ENCODE measurements at places on chromosomes 12 and 14.

DNA sequence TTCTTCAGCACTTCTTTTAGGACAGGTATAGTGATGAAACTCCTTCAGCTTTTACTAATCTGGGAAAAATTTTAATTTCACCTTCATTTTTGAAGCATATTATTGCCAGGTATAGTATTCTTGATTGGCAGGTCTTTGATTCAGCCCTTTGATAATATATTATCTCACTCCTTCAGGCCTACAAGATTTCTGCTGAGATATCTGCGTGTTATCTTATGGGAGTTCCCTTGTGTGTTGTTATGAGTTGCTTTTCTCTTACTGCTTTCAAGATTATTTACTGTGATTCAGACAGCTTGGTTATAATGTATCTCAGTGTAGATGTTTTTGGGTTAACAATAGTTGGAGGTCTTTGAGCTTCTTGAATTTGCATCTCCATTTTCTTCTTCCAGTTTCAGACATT is 87.4 kb downstream of the ATF7IP start:
- DNase-seq: no peak

- DNase-seq: no peak
These were observed 386.5 kb upstream of the DDHD1 start for GRCh38 chr14:53539489-53540126.

DNA sequence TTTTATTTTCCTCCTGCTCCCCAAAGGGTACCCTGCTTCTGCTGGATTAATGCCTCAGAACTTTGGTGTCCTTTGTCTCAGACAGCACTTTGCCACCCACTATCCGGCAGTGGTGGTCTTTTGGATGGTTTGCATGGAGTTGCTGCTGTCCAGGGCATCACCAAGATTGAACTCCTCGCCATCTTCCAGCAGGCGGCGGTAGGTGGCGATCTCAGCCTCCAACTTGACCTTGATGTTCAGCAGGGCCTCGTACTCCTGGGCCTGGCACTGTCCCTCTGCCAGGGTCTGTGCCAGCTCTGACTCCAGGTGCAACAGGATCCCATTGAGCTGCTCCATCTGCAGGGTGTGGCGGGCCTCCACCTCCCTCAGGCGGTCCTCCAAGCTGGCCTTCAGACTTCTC is 9.4 kb upstream of the NOPCHAP1 start:
- DNase-seq: no peak

GRCh38 chr12:104588047-104588920 is 131.5 kb downstream of the CHST11 start:
- no peak for DNase-seq

DNA sequence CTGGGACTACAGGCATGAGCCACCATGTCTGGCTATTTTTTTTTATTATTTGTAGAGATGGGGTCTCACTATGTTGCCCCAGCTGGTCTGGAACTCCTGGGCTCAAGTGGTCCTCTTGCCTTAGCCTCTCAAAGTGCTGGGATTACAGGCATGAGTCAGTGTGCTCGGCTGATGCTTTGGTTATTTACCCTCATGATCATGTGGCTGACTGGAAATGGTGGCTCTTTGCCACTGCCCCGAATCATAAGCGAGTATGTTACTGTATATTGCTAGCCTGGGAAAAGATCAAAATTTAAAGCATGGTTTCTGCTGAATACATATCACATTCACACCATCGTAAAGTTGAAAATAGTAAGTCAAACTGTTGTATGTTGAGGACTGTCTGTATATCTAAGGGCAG is 101.1 kb downstream of the RGS6 start:
- no peak for DNase-seq

GRCh38 chr14:84453307-84453950 is 1076.5 kb upstream of the FLRT2 start:
- DNase-seq: no peak

- DNase-seq: no peak
These were observed 23.8 kb downstream of the ANO2 start for GRCh38 chr12:5921027-5921909.

DNA sequence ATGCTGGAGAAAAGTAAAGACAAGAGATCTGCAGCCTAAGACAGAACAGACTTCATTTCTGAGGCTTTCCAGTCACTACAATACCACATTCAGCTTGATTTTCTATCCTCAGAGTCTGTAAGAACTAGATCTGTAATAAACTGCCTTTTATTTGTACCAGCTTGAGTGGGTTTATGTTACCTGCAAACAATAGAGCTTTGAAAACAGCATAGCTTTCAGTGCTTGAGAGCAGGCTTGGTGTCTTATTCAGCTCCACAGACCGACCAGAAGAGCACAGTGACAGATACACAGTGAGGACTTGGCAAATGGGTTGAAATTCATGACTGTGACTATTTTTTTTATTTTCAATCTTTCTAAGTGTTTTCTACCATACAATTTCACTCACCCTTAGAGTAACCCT is 207.8 kb upstream of the OTX2 start:
- DNase-seq: no peak

DNA sequence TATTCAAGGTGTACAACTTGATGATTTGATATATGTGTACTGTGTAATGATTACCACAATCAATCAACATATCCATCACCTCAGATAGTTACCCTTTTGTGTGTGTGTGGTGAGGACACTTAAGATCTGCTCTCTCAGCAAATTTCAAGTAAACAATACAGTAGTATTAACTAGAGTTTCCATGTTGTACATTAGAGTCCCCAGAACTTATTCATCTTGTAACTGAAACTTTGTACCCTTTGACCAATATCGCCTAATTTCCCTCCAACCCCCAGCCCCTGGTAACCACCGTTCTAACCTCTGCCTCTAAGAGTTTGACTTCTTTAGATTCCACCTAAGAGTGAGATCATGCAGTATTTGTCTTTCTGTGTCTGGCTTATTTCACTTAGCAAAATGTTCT is 12.1 kb downstream of the ADCK1 start:
- DNase-seq: no peak

- DNase-seq: no peak
These were observed 198.6 kb downstream of the GXYLT1 start for GRCh38 chr12:41946106-41946505.

DNA sequence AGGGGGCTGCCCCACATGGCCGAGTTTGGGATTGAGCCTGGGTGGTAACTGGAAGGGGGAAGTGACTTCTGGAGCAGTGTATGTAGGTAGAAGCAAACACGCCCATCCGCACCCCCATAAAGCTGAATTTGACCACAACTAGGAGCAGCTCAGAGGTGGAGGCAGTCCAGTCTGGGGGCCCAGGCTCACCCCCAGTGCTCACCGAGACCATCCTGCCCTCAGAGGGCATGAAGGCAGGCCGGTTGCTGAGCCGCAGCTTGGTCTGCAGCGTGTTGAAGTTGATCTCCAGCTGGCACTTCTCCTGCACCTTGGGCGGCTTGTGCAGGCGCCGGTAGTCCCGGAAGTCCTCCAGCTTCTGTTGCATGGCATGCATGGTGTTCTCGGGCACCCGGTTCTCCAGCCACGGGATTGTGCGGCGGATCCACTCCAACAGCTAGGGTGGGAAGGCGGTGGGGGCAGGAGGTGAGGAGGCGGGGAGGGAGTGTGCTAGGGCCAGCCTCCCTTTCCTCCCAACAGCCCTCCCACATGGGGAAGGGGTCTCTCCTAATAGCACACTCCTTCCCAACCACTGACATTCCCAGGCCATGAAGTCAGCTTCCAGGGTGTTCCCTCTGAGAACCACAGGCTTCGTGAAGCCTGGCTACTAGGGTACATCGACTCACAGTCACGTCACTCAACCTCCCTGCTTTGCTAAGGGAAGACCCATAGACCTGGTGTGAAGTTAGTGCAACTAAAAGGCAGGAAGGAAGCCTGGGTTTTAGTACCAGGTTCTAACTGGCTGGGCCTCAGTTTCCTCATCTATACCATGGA is 87.0 kb downstream of the ACTN1 start:
- DNase-seq: no peak

GRCh38 chr12:107404981-107405380 is 280.6 kb upstream of the PWP1 start:
- DNase-seq: no peak

- DNase-seq: no peak
These were observed 6.5 kb upstream of the WASHC4 start for GRCh38 chr12:105100998-105101397.

DNA sequence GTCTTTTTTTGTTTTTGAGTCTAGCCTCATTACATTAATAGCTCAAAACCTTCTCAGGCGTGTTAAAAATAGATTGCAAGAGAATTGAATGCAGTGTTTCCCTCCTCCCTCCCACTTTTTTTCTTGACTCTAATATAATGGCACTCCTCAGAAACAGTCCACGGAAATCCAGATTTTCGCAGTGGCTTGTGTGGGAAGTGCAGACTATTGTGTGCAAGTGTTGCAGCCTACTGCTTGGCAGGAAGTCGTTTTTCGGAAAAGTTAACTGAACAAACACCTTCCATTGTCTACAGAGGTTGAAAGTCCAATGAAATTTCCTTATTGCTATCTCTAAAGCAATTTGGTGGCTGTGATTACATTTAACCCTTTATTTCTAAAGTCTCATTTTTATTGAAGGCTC is 147.9 kb upstream of the E2F7 start:
- DNase-seq: no peak

DNA sequence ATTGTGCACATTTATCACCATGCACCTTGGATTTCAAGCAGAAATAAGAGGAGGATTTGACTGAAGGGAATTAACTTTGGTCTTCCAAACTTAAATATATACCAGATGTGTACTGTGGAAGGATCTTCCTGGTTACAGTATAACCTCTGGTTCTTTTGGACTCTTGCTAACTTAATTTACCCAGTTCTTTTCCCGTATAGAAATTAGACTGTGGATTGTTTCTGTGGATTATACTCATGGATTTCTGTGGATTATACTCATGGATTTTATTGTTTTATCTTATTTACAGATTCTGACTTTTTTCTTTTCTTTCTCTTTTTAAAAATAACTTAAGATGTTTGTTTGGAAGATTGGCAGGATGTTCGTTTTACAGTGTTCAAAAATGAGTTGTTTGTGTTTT is 215.3 kb downstream of the RAD51B start:
- no peak for DNase-seq

DNA sequence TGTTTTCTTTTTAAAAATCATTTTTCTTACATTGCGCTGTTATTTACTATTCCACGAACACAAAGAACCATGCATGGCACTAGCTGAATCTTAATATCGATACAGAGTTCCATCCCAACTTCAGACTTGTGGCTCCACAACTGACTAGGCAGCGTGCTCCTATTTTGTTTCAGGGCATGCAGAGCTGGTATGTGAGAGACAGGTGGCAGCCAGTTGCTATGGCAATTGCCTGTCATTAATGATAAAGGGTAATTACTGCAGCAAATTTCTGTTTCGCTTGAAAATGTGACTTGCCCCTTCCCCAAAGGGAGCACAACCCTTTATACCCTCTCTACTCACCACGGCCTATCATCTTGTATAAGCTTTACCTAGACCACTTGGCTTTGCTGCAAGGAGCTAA is 113.1 kb upstream of the G2E3 start:
- DNase-seq: no peak

DNA sequence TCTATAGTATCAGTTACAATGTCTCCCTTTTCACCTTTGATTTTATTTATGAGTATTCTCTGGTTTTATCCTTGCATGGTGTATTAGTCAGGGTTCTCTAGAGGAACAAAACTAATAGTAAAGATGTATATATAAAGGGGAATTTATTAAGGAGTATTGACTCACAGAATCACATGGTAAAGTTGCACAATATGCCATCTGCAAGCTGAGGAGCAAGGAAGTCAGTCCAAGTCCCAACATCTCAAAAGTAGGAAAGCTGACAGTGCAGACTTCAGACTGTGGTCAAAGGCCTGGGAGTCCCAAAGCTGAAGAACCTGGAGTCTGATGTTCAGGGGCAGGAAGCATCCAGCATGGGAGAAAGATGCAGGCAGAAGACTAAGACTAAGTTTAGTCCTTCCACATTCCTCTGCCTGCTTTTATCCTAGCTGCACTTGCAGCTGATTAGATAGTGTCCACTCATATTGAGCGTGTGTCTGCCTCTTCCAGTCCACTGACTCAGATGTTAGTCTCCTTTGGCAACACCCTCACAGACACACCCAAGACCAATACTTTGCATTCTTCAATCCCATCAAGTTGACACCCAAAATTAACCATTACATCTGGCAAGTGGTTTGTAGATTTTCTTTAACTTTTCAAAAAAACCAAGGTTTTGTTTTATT is 308.0 kb upstream of the LMO3 start:
- DNase-seq: no peak

DNA sequence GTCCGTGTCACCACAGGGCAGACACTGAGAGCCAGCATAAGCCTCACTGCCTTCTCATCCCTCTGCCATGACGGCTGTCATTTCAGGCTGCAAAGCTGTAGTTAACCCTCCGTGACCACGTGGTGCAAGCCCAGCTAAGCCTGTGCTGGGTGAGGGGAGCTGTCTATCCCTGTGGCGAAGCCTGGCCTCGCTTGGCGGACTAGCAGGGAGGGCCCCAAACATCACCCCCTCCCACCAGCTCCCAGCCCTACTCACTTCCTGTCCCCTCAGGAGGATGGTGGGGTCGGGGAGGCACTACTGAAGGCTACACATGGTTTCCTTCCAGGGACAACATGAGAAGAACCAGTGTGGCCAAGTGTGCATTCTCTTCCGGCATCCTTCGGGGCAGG is 88.2 kb downstream of the CHGA start:
- no peak for DNase-seq

GRCh38 chr12:109346920-109347319 is 780 bp upstream of the MYO1H start:
- no peak for DNase-seq

DNA sequence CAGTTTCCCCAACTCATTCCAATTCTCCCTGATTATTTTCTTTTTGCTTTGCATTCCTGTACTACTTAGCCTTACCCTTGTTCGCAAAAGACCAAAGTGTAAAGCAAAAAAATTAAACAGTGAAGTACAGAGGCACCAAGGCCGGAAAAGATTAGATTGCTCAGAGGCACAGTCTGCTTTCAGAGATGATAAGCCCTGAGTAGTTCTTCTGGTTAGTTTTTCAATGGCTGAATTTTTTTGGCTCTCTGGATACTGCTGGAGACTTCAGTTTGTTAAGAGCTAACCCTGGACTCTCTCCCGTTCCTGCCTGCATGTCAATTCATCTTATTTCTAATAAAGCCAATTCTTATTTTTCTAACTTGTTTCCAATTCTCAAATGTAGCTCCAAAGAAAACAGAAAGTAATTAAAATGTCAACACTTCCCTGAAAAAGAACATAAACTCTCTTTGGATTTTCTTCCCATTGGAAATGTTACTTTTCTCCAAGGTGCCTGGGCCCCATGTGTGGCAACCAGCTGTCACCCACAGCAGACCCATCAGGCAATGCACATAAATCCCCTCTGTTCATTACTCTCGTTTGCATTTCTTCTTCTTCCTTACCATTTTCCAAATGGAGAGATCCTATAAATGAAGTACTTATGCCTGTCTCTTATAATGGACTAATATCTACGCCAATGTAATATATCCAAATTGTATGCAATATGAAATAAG is 142.8 kb downstream of the BTG1 start:
- DNase-seq: no peak

DNA sequence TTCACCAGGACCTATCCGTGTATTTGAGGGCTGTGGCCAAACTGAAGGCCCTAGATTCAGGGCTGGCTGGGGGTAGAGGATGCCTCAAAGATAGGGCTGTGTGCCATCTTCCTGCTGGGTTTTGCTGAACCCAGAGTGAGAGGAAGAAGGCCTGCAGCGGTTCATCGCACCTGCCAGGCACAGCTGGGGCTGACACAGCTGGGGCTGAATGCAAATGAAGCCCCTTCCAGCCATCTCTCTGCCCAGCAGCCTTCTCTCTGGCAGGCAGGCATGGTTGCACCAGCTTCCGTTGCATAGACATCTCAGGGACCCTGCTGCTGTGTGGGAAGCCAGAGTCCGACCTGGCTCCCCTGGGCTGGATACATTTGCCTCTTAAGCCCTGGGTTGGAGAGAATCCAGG is 152.4 kb downstream of the TSPAN9 start:
- no peak for DNase-seq

GRCh38 chr14:77024171-77024691 is 4.3 kb downstream of the IRF2BPL start:
- peak; percentile 31 for DNase-seq
